ENCODE measurements at places on chromosomes 11 and 22. TPM values are rescaled to one million over a fixed set of nuclear protein-coding genes. Genes with fewer than 3 reads are reported as not detected.

Gene VPREB3
- total RNA-seq: not detected

Gene NLRX1
- 21.3 TPM for total RNA-seq

Gene ABTB2
- 5.8 TPM for total RNA-seq

Gene IL18
- total RNA-seq: 0.17 TPM

Gene OR52I2
- not detected for total RNA-seq

Gene MPZL2
- total RNA-seq: not detected

Gene OR4A16
- total RNA-seq: not detected

Gene MLC1
- total RNA-seq: under 0.01 TPM

Gene CHADL
- 3.1 TPM for total RNA-seq

Gene NXPE1
- total RNA-seq: not detected

Gene LRRC74B
- total RNA-seq: not detected

Gene OR8G1
- total RNA-seq: not detected

Gene ZBTB3
- total RNA-seq: 14.4 TPM
